Stimulated activated CD4-positive, alpha-beta T cell treated with anti-CD3 and anti-CD28 coated beads, TNF-alpha, amount 100 ng/mL, for 48 hours (primary cell): ENCODE measurements at places on chromosomes 6 and 20.

GRCh38 chr6:139834232-139834631 lies 459.8 kb upstream of the CITED2 start:
- DNase-seq = no peak

- DNase-seq = no peak
Measured at GRCh38 chr6:50089911-50090310, 40.2 kb upstream of the DEFB112 start.

DNA sequence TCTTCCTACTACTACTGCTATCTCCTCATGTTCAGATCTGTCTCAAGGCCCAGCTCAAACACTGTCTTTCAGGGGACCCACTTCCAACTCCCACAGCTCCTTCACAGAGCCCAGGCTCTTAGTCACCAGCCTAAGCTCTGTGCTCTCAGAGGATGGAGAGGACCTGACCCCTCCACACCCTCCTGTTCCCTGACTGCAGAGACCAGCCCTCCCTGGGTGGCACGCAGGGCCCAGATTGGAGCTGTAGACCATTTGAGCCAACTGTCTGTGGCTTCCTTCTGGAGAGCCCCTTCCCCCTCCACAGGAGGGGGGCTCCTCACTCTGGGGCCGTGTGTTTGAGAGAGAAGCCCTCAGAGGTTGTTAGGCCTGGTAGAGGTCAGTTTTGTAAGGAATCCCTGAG lies 9.8 kb downstream of the SNPH start:
- no peak for DNase-seq

DNA sequence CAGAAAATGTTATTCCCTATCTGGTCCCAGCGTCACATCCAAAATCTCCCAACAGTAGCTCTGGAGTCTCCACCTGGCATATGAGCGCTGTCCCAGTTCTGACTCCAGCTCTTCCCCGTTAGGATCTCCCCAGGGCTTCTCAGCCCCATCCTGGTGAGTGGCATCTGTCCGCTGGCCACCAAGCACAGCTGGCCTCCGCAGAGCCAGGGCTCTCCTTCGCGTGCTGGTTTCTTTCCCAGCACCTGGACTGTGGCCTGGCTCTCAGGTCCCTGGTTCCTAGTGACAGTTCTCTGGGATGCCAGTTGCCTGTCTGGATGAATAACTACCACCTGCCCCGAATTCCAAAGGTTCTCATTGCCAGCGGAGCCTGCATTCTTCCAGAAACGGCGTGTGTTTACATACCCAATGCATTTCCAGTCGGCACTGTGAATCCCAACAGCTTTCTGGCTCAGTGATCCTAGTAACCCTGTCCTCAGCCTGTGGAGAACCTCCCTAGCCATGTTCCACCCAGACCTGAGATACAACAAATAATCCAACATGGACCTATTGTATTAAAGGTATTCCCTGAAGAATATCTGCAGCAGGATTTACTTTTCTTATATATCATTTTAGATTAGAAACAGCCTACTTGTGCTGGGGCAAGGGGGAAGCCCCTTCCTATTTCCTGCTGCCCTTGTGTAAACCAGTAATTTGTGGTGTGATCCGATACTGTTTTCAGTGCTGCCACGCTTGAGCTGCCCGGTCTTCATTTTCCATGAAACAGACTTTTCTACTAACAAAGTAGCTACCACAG lies 69.9 kb upstream of the PDE10A start:
- no peak for DNase-seq

GRCh38 chr6:28537509-28538140 lies 11.9 kb downstream of the GPX5 start:
- DNase-seq = no peak

DNA sequence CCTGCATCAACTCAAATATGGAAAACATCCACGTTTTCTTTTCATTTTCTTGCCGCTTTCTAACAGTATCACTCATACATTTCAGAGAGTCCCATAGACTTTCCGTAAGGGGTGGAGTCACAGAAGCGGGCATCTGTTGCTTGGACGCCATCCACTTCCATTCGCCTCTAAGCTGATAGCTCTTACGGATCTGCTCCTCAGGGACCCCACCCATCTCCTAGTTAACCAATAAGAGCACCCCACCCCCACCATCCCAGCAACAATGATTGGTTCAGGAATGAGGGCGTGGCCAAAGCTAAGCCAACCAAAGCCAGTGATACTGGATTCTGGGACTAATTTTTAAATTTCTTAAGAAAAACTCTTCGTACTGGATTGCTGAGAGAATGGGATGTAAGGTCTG lies 42.4 kb downstream of the SLC2A10 start:
- no peak for DNase-seq

DNA sequence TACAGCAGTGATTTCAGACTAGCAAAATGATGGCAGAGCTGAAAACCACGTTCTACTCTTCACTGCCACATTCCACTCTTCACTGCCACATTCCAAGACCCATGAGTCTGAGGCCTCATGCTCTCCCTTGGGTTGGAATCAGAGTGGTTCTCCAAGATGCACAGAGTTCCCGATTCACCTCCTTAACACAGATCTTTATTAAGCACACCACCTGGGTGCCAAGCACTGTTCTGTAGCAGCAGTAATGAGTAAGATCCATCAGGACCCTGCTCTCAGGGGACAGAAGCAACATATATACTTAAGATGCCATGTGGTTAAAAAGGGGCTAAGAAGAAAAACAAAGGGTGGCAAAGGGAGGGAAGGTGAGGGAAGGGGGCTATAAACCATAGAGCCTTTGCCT lies 26.9 kb downstream of the TSHZ2 start:
- no peak for DNase-seq

DNA sequence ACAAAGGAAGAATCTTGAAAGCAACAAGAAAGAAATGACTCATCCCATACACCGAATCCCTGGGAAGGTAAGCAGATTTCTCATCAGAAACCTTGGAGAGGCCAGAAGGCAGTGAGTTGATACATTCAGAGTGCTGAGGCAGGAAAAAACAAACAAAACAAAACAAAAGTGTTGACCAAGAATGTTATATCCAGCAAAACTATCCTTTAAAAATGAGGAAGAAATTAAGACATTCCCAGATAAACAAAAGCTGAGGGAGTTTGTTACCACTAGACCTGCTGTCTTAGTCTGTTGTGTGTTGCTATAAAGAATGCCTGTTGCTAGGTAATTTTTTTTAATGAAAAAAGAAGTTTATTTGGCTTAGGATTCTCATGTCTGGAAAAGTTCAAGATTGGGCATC lies 33.7 kb upstream of the PPP1R3G start:
- DNase-seq = no peak

DNA sequence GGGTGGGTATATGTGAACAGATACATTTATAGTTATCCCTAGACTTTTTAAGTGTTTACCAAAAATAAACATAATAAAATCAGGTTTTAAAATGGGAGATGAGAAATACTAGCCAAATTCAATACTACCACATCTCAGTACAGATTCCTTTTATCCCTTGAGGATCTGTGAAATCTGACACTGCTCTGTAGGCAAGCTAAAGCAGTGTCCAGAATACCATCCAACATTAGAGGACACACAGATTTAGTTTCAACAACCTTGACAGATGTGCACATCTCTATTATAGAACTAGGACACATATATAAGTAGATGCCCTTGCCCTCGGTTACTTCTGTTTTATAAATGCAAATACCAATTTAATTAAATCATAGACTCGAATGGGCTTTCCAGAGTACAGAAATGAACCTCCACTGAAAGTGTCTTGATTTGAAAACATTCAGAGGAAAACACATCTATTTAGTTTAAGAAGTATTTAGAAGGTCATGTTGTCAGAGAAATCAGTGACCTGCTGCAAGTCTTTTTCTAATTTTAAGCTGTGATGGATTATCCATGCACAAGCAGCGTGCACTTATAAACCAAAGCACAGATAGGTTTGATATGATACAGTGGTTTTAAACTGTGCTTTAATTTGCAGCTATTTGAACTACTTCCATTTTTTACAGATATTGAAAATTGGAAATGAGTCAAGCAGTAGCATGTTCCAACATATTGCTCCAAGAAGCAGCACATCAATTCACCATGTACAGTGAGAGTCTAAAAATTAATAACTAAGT lies 156.3 kb upstream of the EPHA7 start:
- DNase-seq = no peak

DNA sequence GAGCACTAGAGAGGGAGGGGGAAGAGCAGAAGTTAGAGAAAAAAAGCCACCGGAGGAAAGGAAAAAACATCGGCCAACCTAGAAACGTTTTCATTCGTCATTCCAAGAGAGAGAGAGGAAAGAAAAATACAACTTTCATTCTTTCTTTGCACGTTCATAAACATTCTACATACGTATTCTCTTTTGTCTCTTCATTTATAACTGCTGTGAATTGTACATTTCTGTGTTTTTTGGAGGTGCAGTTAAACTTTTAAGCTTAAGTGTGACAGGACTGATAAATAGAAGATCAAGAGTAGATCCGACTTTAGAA lies 2.0 kb downstream of the ID4 start:
- DNase-seq = no peak

- no peak for DNase-seq
Measured at GRCh38 chr6:42938428-42938796, 9.1 kb downstream of the CNPY3 start.

DNA sequence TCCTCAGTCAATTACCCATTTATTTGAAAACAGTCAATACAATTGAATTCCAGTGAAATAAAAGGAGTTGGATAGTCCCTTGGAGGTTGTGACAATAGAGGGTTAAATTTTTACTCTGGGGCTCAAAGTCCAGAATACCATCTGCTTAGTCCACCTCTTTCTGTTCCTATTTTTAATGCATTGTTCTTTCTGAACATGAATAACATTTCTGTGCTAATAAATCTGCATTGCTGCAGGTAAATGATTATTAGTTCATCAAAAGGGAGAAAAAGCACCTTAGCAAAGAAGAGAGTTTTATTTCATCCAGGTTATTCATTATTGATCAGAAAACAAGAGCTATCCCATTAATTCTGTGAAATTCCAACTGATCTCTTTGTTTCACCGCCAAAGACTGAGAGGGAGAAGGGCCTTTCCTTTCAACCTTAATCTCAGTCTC lies 166.1 kb upstream of the OLIG3 start:
- DNase-seq = no peak

DNA sequence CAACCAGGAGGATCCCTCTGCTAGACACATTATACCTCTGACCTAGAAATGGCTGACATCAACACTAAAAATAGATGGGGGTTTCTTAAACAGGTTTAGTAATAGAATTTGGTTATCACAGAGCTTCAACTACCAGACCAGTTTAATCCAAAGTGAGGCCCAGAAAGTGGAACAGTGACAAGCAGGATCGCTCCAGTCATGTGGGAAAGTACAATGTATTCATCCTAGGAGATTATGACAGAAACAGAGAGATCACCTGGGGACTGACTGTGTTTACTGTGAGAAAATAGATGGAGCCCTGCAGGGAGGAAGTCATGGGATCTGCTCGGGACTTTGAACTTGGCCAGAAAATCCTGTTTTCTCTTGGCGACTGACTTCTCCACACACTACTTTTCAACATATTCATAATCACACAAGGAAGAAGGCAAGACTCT lies 238.7 kb upstream of the SOX4 start:
- no peak for DNase-seq

DNA sequence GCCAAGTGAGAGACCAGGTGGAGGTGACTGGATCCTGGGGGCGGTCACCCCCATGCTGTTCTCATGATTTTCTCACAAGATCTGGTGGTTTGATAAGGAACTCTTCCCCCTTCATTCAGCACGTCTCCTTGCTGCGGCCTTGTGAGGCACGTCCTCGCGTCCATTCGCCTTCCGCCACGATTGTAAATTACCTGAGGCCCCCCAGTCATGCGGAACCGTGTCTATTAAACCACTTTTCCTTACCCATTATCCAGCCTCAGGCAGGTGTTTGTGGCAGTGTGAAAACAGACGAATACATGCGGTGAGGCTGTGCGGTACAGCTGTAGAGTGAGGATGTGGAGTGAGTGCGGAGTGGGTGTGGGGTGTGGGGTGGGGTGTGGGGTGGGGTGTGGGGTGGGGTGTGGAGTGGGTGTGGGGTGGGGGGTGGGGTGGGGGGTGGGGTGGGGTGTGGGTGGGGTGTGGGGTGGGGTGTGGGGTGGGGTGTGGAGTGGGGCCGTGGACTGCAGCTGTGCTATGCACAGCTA lies 12.1 kb upstream of the NTSR1 start:
- no peak for DNase-seq

DNA sequence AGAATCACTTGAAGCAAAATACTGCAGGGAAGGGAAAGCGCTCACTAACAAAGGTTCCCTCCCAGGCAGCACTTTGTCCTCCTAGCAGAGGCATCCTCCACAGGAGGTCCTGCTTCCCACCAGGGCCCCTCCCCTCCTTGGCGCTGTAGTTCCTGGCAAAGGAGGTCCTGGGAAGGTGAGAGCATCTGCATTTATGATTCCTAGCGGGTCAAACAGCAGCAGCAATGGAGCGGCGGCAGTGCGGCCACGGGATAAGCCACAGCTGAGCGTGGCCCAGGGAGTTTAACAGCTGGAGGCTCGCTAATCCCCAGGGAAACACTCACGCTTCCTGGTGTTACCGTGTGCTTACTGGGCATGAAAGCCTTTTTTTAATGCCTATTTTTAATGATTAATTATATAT lies 185.8 kb downstream of the TTLL2 start:
- DNase-seq = no peak

DNA sequence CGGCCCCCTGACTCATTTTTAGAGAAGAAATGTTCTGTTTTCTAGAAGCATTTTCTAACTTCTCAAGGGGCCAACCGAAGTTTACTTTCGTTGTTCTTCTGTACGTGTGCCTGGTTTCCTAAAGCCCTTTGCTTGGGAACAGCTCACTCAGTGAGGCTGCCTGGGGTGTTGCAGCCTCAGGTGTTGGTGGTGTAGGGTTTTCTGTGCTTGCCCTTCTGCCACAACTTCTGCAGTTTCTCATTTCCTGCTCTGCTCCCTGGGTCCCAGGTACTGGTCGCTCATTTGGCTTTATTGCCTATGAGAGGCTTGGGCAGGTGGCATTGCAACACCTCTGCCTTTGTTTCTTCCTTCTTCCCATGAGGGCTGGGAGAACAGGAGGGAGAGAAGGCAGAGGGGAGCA lies 278.3 kb downstream of the SOX4 start:
- no peak for DNase-seq

DNA sequence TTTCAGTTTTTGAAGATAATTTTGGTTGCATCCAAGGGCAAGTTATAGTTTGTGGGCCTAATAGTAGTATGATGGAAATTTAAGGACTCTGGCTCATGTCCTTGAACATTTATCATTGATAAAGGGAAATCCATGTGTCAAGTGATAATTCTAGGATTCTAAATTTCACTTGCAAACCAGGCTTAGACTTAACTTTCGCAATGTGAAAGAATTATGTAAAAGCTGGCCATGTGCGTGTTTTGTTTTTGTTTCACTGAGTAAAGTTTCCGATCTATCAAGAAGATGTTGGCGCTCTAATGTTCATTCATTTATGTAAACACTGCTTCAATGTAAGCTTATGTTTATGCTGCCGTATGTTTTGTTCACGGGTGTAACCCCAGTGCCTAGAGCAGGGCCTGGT lies 302.0 kb downstream of the SOX4 start:
- no peak for DNase-seq

- no peak for DNase-seq
Measured at GRCh38 chr20:24692446-24693200, 223.2 kb downstream of the SYNDIG1 start.

GRCh38 chr6:156840136-156840535 lies 63.0 kb downstream of the ARID1B start:
- no peak for DNase-seq
